ENCODE measurements at places on chromosomes 5 and 9.

DNA sequence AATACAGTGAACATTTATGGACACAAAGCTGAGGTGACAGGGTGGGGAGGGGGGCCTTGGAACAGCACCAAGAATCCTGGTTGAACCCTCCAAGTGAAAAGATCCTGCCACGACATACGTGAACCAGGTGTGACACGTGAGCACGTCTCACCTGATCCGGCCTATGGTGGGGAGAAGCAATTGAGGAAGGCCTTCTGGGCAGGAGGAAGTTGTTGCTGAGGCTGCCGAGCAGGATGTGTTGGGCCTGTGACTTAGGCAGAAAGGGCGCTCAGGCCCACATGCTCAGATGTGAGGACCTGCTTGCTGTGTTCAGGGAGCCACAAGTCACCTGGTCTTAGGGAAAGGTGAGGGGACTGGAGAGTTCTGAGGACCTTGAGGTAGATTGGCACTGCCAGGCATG, 2.5 kb upstream of the MAPK9 start:
- DNase-seq, result no peak

- DNase-seq, result no peak
Measured at GRCh38 chr9:108184941-108185340, 670.8 kb downstream of the ACTL7B start.

DNA sequence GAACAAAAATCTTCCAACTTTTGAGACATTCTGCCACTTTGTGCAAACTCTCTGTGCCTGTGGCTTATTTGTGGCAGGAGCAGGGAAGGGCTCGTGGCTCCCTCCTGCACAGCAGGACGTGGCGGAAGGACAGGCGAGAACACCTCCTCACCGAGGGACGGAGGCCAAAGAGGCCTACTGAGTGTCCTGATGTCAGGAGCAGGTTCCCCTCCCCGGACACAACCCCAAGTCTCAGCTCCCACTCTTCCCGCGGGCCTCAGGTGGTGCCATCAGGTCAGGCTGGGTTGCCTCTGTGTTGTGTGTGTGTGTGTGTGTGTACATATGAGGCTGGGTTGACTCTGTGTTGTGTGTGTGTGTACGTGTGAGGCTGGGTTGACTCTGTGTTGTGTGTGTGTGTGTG, 136.8 kb upstream of the LPCAT1 start:
- DNase-seq, result no peak

DNA sequence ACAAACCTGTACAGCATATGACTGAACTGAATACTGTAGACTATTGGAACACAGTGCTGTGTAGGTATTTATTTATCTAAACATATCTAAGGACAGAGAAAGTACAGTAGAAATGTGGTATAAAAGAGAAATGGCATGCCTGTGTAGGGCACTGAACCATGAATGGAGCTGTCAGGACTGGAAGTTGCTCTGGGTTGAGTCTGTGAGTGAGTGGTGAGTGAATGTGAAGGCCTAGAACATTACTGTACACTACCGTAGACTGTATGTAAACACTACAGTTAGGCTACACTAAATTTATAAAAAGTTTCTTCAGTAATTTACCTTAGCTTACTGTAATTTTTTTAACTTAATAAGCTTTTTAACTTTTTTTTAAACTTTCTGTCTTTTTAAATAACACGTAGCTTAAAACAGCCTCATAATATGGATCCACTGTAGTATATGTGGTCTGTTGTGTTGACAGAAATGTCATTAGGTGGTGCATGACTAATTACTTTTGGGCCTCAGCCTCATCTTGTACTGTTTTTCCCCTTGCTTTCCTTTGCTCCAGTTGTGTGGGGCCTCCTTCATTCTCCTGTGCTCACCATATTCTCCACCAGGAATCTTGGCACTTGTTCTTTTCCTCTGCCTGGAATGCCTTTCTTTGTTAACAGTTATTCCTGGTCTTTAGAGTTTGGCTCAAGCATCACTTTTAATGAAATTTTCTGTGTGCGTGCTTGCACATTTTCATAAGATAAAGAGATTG, 8.8 kb downstream of the SPIN1 start:
- DNase-seq, result no peak

- DNase-seq, result no peak
Measured at GRCh38 chr9:121620777-121621449, 30.5 kb upstream of the DAB2IP start.

GRCh38 chr5:116600876-116601275, 26.3 kb upstream of the SEMA6A start:
- DNase-seq, result no peak

GRCh38 chr9:101325053-101325452, 59.8 kb downstream of the BAAT start:
- DNase-seq, result no peak

DNA sequence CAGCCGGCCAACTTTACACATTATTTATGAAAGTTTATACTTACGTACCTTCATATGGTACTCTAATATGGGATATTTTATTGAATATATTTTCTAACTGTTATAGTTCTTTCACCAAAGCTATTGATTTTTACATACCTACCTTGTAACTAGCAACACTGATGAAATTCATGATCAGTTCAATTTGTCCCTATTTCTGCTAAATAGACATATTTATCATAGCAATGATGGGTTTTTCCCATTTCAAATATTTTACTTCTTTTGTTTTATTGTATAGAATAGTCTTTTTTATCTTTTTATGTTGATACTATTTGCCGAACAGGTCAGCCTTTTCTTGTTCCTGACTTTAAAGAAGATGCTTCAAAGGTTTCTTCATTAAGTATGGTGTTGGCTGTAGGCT, 59.0 kb upstream of the CTNND2 start:
- DNase-seq, result no peak

DNA sequence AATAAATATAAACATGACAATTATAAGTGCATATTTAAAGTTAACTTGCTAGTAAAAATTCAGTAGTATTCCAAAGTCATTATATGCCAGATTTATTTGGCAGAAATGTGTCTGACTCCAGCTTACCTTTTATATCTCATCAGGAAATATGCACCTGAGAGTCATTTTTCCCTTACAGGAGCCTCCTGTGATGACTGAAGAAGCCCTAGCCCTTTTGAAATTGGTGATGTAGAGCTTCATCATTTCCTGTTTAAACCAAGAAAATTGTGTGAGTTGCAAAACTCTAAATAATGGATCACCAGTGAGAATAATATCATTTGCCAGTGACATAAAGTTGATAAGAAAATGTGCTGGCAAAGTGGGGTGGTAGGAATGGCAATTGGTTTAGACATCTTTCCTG, 42.1 kb upstream of the CTNND2 start:
- DNase-seq, result no peak

GRCh38 chr9:137077758-137078693, 709 bp downstream of the UAP1L1 start:
- no peak for DNase-seq

Data from T follicular helper cell (primary cell).